T47D (cell line): ENCODE measurements at places on chromosomes 16 and 17.

- peak; percentile 84 for DNase-seq
Measured at GRCh38 chr17:81396722-81397313, 1.6 kb downstream of the BAHCC1 start.

DNA sequence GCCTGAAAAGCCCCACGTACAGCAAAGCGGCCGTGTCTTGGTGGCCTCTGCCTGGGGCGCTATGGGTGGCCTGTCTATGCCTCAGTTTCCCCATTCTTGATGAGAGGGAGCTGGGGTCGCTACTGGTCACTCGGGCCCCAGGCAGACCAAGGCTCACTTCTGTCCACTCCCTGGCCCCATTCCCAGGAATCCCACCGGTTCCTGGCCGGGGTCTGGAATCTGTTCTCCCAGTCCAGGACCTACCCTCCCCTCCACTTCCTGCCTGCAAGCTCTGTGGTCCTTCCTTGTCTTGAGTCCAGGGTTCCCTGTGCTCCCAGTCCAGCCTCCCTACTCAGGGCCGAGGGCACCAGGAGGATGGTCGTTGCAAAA lies 24.5 kb downstream of the METRNL start:
- no peak for DNase-seq

DNA sequence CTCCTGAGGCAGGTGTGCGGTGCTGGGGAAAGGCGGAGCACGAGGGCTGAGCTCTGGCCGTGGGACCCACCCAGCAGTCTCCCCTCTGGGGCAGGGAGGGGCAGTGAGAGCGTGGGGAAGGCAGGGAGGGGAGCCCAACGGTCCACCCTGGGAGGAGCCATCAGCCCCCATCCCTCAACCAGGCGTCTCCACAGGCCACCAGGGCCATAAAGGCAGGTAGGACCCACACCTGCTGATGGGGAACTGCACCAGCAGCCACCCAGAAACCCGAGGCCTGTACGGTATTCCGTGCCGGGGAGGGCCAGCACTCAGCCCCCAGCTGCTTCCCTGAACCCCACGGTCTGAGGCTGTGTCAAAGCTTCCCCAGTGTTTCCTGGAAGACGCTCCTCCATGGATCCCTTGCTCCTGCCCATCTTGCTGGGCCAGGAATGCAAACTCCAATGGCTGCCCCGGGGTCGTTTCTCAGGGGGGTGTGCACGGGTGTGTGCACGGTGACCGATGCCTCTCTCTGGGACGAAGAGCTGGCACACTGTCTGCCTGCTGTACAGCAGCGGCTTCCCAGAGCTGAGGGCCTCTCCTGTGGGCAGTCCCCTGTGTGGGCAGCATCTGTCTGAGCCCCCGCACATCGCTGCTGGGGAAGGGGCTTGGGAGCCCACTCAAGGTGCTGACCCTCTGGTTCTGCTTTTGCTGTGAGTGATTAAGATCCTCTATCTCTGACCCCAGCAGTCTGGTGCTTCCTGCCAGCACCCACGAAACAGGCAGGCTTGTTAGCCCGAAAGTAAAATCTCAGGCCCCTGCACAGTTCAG lies 17.2 kb upstream of the METRNL start:
- DNase-seq: no peak

DNA sequence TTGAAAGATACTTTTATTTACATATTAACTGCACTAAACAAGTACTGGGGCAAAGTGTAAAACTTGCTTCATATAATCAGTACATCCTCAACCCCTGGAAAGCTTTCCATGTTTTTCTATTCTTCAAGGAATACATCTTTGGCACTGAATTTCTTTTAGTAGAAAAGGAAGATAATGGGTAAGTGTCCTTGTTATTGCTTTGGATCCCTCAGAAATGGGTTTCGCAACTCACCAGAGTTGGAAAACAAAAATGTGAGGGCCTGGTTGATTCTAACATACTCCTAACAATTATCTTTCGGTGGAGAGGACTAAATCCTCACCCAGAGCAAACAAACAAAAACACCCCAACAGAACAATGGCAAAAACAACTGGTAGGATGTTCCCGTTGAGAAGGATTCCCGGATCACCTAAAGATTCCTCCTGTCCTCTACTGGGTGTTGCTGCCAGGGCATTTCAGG lies 120.4 kb downstream of the PARN start:
- no peak for DNase-seq

DNA sequence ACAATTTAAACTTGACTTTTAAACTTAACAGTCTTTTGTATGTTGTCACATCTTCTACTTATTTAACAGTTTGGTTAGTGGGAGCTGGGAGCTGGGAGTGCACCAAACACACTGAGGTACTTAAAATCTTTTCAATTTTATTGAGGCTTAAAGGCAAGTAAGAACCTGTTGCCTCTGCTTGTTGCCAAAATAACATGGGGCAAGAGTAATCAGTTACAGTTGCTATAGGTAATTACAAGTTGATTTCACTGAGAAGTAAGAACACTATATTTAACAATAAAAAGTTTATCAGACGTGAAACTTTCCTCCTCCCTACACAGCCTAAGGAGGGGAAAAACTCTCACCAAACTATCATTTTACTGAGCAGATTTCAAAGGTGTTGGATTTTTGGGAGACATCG lies 135.2 kb downstream of the FTO start:
- DNase-seq: no peak

GRCh38 chr16:10940501-10941079 lies 1.7 kb downstream of the DEXI start:
- no peak for DNase-seq

DNA sequence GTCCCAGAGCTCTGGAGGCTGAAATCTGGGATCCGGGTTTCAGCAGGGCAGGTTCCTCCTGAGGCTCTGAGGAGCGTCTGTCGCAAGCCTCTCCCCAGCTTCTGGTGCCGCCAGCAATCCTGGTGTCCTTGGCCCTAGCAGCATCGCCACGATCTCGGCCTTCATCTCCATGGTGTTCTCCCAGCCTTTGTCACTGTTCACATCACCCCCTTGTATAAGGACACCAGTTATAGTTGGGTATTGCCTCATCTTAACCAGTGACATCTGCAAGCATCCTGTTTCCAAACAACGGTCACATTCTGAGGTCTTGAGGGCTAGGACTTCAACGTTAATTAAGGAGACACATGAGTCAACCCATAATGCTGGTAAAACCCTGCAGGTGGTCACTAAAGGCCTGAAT lies 2.8 kb upstream of the PPP1R27 start:
- DNase-seq: no peak

- no peak for DNase-seq
Measured at GRCh38 chr16:21663889-21664647, at the start of gene OTOA. Gene OTOA, plus strand, starts transcription at chr16:21663968. Its CDS starts 14,547 bp downstream, at chr16:21678515.

DNA sequence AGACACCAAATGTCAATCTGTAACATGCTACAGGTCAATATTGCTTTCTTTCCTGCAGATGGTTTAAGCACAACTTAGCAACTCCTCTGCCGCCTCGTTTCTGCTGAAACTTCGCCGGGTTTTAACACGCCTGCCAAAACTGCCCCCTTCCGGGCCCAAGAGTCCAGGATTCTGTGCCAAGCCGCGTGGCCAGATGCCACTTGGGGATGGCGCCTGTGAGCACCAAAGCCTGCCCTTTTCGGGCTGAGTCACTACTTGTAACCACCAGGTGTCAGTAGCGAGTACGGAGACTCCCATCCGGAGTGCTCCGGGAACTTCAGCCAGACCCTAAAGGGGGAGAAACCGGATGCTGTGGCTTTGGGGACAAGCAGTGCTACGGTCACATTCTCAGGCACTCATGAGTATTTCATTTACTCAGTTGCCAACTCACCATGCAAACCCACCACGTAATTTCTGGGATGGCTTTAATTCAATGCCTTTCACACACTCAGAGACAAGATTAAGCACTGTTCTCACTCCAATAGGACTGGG lies 7.8 kb downstream of the PMP22 start:
- peak; percentile 37 for DNase-seq

- DNase-seq: peak; percentile 89
Measured at GRCh38 chr17:3557768-3558583, at the start of gene TRPV3. Gene TRPV3, minus strand, starts transcription at chr17:3557812. Its CDS starts 2,962 bp downstream, at chr17:3554850.
